ENCODE measurements at places on chromosomes 4 and X.

- DNase-seq: no peak
Observed at GRCh38 chrX:6930307-6930849, 217.1 kb upstream of the STS start.

- no peak for DNase-seq
Observed at GRCh38 chr4:184814686-184815045, 11.1 kb downstream of the ACSL1 start.

DNA sequence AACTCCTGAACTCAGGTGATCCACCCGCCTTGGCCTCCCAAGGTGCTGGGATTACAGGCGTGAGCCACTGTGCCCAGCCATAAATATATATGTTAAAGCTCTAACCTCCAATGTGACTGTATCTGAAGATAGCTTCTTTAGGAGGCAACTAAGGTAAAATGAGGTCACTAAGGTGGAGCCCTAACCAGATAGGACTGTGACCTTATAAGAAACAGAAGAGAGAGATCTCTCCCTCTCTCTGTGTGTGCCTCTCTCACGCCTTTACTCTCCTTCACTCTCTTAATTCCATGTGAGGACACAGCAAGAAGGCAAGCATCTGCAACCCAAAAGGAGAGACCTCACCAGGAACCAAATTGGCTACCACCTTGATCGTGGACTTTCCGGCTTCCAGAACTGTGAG lies 926 bp upstream of the MAGIX start:
- no peak for DNase-seq

- no peak for DNase-seq
Observed at GRCh38 chrX:50988649-50989048, 78.1 kb downstream of the BMP15 start.

- DNase-seq: no peak
Observed at GRCh38 chr4:73608689-73609594, 11.3 kb downstream of the RASSF6 start.

DNA sequence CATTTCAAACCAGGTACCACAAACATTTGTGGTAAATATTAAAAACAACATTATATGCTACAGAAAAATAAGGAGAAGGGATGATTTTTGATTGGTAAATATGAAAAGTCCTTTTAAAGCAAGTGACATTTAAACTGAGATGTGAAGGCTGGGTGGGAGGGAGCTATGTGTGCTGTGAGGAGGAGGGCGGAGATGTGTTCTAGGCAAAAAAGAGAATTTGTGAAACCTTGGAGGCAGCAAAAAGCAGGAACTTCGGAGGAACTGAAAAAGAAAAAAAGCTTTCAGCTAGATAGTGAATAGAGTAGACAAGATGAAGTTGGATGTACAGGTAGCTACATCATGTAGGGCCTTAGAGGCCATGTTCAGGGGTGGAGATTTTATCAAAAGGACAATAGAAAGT lies 10.1 kb upstream of the ARAP2 start:
- no peak for DNase-seq

GRCh38 chr4:67723949-67724348 lies 23.0 kb upstream of the UBA6 start:
- no peak for DNase-seq

DNA sequence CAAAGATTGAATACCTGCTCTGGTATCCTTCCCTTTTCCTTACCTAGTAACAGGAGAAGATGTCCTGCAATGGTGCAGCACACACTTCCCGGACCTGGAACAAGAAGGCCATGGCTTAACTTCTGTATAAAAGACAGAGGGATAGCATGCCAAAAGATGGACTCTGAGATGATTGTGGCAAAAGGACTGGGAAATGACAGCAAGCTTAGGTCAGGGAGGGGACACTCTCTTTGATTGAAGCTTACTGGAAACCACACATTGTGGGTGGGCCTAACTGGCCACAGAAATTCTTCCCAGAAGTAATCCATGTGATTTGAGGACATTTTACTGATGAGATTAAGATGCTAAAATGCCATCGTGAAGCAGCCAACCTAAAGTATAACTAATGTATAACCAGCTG lies 71.0 kb upstream of the OTUD4 start:
- DNase-seq: no peak

DNA sequence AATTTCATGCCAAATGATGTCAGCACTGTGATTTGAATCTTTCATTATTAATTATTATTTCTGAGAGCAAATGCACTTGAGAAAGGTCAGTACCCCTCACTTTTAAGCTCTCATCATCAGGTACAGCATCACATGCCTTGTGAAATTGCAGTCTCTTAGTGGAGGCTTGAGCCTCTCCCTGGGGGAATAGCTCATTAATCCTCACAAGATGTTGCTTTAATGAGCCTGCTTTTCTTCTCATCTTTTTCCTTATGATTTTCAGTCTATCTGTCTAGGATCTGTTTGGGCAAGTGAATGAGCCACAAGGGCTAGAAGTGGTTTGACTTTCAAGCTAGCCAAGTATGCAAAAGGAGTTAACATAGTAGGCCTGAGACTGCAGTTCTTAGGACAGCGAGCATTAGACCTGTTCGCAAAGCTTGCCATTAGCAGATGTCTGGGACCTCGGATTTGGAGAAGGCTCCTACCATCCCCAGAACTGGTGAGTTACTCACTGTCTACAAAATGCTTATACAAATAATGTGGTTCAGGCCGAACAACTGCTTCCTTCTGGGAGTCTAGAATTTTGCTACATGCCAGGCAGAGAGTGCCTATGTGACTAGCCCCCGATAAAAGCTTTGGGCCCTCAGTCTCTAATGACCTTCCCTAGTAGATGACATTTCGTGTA lies 174.5 kb downstream of the IL15 start:
- no peak for DNase-seq

- DNase-seq: no peak
Observed at GRCh38 chr4:168651374-168651773, 154.5 kb downstream of the PALLD start.

DNA sequence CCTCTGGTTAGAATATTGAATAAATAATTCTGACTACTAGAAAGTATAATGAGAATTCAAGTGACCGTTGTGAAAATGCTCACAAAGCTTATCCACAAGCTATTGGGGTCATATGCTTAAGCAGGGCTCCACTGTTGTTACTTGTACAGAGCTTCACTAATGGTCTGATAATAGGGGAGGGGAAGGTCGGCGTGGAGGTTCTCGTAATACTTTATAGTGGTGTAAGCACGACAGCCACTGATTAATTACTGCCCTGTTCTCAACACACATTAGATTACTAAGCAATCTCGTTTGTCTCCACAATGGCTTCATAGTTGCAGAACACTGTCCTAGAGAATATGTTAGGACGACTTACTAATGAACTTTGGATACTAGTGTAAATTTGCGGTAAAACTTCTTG lies 11.6 kb downstream of the UNC5C start:
- no peak for DNase-seq

DNA sequence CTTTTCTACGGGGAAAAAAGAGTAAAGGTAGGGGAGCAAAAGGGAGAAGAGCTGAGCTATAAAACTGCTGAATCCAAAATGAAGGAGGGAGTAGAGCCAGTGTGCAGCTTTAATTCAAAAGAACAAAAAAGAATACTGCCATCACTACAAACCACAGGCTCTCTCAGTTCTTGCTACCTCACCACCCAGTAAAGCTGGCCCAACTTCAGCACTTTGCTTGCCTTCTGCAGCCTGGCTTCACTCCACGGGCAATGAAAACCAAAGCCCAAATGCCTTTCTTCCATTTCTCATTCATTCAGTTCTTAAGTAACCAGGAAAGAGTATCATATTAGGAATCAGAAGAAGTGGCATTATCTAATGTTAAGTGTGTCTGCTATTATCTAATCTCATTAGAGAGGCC lies 376.8 kb downstream of the BCOR start:
- no peak for DNase-seq

- no peak for DNase-seq
Observed at GRCh38 chrX:71910986-71911730, 513 bp downstream of the NHSL2 start.

DNA sequence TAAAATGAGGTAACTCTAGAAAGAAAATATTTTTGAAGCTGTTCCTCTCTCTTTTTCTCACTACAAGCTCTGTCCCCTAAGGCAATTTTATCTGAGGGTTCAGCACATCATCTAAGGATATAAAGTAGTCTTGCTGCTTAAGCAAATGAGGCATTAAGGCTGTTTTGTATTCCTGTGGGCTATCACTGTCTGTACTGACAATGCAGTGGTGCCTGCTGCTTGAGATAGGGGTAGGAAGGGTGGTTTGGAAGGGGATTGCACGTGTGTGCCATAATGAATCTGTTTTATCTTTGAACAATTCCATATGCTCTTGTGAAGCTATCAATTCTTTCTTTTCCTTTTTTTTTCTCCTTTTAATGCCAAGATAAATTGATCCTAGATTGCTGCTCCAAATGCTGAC lies 128.0 kb upstream of the ATOH1 start:
- no peak for DNase-seq

DNA sequence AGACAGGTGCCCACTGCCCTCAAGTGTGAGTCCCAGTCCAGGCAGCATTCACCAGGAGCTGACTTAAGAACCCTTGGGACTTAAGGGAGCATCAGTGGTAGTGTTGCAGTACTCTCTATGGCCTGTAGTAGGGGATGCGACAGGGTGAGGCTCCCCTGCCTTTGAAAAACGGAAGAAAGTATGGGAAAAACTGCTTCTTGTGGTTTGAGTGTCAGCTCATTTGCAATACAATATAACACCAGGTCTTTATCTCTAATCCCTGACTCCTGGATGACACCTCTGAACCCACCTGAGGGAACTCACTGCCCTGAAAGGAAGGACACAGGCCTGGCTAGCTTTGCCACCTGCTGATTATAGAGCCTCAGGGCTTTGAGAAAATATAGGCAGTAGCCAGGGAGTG lies 176.0 kb downstream of the SMARCA1 start:
- DNase-seq: no peak

GRCh38 chr4:7435471-7436061 lies 836 bp upstream of the PSAPL1 start:
- DNase-seq: no peak

DNA sequence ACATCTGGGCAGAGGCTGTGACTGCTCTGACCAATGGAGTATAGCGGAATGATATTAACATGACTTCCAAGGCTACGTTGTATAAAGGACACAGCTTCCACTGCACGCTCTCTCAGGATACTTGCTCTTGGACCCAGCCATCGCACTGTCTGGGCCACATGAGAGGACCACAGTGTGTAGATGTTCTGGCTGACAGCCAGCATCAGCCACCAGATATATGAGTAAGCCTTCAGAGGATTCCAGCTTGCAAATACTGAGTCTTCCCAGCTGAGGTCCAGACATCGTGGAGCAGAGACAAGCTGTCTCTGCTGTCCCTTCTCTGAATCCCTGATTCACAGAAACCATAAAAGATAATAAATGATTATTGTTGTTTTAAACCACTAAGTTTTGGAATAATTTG lies 146.8 kb upstream of the USP9X start:
- no peak for DNase-seq

GRCh38 chr4:183249854-183250253 lies 70.2 kb downstream of the CLDN22 start:
- DNase-seq: no peak

GRCh38 chr4:6265546-6265945 lies 4.1 kb upstream of the WFS1 start:
- DNase-seq: no peak

- DNase-seq: no peak
Observed at GRCh38 chr4:57061395-57061794, 48.8 kb downstream of the IGFBP7 start.

DNA sequence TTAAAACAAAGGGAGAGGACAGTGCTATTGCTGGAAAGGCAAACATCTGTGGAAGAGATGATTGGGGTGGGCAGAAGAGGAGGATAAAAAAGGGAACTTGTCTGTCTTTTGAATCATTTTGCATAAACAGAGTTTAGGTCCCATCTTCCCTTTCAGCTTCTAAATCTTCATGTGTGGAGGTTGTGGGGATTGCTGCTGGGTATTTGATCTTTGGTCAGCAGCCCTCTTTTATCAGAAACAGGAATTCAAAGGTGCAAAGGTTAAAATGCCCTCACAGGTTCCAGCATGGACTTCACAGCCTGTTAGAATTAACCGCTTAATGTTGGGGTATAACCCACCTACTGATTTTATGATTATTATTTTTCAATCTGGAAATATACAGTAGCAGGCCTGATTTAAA lies 39.5 kb upstream of the TMEM154 start:
- DNase-seq: no peak

DNA sequence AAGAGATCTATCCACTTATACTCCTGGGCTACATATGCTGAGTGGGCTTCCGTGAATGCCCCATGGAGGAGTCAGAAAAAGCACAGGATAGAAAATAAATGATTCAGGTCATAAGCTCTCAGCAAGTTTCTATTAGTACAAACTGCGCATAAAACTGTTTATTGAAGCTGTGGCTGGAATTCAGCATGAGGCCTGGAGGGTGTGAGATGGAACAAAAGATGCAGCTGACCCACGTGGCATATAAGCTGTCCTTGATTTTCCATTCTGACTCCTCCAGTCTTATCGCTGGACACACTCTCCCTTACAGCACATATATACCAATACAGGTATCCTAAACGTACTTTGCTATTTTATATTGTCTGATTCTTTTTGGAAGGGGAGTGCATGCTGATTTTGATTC lies 17.9 kb downstream of the GRXCR1 start:
- DNase-seq: no peak

DNA sequence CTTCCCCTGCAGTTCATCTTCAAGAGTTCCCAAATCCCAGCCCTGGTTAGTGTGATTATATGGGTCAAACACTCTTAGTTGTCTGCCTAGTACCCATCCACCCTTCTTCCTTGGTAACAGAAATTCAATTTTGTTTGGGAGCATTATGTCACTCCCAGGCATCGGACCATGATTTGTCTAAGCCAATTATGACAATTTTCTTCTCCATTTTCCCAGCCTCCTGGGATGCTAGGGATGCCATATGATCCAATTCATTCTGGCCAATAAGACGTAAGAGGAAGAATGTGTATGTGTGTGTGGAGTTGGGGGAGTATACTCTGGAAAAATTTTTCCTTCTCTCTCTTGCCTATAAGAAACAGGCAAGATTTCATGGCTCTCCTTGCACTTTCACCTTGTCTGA lies 465.9 kb downstream of the MID1IP1 start:
- no peak for DNase-seq

- DNase-seq: no peak
Observed at GRCh38 chr4:183828125-183828524, 77.0 kb upstream of the STOX2 start.

- no peak for DNase-seq
Observed at GRCh38 chr4:37634180-37634579, 52.0 kb downstream of the RELL1 start.

DNA sequence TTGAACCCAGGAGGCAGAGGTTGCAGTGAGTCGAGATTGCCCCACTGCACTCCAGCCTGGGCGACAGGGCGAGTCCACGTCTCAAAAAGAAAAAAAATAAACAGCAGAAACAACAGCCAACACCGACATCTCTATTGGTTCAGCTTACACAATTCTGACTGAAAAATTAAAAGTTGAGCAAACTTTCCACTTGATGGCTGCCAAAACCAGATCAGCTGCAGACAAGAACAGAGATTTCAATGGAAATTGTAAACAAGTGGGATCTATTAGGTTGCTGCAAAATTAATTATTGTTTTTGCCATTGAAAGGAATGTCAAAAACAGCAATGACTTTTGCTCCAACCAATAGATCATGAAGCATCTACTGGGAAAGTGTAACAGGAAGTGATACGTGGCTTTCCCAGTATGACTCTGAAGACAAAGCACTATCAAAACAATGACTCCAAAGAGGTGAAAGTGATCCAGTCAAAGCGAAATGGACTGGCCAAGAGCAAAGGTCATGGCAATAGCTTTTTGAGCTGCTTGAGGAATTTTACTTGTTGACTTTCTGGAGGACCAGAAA lies 26.3 kb downstream of the UPF3B start:
- DNase-seq: no peak

- DNase-seq: no peak
Observed at GRCh38 chrX:31136144-31136611, 64.3 kb upstream of the FTHL17 start.

Measured in Right ventricle myocardium inferior (tissue), 1 donor.